ENCODE measurements at places on chromosomes 6 and 20.

DNA sequence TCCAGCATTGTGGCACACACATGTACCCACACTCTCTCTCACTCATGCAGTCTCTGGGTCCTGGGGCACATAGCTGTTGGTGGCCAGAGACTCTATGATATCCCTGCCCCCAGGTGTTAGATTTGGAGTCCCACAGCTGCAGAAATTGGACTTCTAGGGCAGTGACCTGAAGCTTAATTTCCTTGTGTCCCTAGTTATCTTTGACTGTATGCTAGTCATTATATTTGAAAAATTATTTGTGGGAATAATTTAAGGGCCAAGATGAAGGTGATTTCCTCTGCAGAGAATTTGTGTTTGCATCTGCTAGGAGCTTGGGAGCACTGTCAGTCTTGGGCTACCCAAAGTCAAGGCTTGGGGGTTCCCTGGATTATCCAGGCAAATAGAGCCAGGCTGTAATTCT, 50.1 kb downstream of the ZBTB9 start:
- DNase-seq, result no peak

- DNase-seq, result no peak
Measured at GRCh38 chr6:7879043-7879442, 31.5 kb downstream of the TXNDC5 start.

DNA sequence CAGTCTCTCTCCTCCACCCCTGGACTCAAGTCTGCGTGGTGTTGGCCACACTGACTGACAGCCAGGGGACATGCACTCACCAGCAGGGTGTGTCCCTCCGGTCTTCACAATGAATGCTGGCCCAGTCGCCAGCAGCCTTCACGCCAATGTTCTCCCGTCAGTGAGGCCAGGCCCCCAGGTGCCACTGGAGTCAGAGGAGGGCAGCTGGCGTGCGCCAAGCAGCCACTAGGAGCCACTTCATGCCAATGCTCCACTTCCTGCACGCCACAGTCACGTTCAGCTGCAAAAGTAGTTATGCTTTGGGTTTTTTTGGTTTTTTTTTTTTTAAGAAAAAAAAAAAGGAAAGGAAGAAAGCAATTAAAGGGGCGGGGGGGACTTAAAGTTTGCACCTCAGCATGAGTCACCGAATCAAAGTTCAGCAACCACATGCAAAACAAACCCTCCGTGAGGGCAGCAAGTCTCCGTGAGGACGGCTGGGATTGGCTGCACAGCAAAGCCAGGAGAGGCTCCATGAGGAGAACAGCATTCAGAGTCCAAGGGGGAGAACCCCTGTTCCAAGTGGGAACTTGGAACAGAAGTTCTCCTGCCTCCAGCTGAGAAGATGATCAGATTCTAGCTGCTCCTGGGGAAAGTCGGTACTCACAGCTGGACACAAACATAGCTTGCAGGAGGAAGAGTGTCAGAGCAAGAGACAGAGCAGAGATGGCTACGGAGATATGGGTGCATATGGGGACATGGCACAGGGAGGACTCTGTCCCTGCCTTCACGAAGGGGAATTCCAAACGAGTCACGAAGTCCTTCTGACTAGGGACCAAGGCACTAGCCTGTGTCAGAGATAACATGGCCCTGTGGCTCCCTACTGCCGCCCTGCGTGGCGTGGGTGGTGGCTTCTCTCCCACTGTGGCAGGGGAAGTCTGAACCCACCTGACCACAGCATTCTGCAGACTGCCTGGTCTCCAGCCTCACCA, at the start of gene ZC3H12D:
ZC3H12D (minus strand) TSS at position 282 of the 968 bp plus-strand sequence. CDS start 10,471 bp downstream, outside the sequence.
- DNase-seq, result peak; percentile 77

DNA sequence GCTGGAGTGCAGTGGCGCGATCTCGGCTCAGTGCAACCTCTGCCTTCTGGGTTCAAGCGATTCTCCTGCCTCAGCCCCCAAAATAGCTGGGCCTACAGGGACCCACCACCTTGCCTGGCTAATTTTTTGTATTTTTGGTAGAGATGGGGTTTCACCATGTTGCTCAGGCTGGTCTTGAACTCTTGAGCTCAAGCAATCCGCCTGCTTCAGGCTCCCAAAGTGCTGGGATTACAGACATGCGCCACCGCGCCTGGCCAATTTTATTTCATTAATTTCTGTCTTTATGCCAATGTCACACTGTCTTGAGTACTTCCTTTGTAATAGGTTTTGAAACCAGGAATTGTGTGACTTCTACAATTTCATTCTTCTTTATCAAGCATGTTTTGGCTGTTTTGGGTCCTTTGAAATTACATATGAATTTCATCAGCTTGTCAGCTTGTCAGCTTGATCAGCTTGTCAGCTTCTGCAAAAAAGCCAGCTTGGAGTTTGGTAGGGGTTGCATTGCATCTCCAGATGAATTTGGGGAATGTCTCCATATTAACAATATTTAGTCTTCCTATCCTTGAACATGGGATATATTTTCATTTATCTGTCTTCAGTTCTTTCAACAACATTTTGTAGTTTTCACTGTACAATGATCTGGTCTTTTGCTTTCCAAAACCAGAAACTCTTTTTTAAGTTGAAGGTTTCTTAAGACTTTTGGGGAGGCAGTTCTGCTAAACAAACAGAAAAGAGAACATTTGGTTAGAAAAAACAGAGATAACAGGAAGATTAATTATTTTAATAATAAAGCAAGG, 20.8 kb downstream of the ZFAND3 start:
- DNase-seq, result no peak

DNA sequence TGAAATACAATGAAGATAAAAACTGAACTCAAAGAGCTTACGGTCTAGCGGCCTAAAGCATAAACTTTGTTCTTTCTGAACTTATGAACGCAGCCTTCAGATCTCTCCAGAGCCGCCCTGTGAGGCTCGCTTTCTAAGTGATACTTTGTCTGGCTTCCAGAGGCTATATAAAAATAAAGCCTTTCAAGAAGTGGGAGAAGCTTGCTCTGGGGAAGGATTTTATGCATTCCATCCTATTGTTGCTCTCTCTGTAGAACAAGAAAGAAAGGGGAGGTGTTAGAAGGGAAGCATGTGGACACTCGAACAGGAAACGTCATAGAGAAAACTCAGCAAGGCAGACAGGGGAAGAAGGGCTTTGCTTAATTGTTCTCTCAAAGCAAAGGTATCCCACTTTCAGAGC, 77.0 kb downstream of the TBX18 start:
- no peak for DNase-seq

GRCh38 chr20:54573838-54574237, 98.4 kb downstream of the DOK5 start:
- no peak for DNase-seq

DNA sequence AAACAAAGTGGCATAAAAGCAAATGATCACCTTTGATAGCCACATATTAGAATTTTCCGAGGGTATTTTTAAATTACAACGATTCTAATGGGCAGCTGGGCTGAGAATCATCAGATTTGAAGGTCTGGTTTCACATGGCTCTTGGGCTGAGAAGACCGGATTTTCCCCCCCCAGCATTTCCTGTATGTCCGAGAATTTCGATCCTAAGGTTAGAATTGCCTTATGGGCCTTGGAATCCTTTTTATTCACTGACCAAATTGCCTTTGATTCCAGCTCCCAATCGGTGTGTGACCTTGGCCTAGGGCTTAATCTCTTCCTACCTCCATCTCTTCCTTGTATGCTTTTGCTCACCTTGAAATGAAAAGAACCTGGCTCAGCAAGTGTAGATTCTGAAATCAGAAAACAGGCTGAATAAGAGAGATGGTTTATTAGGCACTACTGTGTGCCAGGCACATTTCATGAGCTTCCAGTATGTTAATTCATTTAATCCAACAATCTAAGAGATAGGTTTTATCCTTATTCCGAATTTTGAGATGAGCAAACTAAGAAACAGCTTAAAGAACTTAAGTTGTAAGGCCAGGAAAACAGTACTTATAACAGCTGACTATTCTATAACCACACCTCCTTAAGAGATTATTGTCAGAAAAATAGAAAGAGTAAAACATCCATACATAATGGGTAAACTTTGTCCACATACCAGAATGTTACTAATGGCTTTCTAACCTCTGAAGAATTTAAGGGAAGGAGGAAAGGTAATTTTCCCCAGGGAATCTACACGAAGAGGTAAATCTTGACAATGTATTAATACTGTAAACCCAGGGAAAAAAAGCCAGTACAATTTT, 39.4 kb downstream of the HFE start:
- no peak for DNase-seq

GRCh38 chr6:34543421-34543820, 12.7 kb downstream of the SPDEF start:
- no peak for DNase-seq

DNA sequence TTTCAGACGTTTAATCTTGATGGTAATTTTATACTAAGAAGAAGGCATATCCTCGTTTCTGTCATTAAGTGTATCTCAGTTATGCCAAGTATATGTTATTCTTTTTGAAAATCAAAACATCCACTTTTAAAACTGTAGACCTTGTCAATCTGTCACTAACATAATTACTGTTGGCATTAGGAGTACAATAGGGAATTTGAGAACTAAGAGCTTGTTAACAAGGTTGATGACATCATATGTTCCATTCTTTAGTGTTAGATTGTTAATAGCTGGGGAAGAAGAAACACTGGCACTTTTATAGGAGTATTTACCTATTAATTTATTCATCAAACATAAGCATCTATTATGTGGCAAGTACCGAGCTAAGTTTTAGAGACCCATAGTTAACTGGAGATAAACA, 76.2 kb downstream of the MAP3K4 start:
- no peak for DNase-seq

- DNase-seq, result no peak
Measured at GRCh38 chr20:9253006-9253539, 184.2 kb downstream of the PLCB4 start.

- no peak for DNase-seq
Measured at GRCh38 chr6:110408901-110409300, 6.5 kb downstream of the DDO start.

DNA sequence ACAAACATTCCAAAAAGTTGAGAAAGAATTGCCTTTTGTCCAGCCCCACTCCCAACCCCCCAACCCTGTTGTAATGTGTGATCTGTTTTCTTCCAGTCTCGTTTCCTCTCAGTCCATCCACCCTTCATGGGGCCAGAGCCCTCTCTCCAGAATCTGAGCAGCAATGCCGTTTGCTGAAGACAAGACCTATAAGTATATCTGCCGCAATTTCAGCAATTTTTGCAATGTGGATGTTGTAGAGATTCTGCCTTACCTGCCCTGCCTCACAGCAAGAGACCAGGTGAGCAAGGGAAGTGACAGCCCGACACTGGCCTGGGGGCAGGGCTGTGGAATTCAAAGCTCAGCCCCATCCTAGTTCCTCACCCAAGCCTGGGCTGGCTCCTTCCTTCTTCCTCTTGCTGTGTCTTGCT, 7.8 kb downstream of the MAVS start:
- no peak for DNase-seq

DNA sequence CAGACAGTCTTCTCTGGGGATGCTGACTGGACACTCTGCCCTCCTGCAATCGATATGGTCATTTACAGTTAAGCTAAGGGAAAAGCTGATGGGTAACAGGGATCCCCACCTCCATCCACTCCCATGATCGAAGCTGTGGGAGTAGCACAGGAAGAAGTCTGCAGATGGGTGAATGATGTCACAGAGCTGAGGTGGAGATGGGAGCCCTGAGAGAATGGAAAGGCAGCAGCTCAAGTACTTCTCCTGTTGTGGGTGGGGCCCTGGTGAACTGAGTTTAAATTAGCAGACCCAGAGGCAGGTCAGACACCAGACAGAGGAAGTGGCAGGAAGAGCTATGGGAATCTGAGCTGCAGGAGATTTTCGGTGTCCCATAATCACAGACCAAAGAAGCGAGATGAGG, 29.0 kb downstream of the HDGFL1 start:
- no peak for DNase-seq

DNA sequence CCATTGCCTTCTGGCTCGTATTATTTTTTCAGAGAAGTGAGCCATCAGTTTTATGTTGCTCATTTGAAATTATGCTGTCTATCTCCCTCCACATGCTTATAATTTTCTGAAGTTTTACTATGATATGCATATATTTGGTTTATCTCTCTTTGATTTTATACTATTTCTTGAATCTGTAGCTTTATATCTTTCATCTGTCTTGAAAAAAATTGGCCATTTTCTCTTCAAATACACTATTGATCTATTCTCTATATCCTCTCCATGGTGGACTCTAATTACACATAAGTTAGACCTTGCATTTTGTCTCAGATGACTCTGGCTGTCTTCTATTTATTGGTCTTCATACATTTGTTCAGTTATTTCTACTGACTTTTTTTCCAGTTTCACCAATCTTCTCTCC, 13.7 kb upstream of the COL19A1 start:
- DNase-seq, result no peak

DNA sequence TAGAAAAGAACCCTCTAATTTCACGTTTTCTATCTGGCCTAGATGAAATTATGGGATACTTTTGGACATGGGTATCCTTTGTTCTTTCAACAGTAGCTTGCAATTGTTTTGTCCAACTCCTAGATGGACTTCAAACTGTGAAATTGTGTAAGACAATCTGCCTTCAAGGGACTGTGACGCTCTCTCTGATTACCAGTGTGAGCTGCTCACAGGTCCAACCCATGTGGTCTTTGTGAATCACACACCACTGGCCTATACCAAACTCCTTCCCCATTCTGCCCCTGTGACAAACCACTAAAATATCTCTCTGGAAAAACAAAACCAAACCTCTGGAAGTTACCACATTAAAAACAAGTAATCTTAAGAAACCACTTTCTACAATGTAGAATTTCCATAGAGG, 59.5 kb downstream of the NINL start:
- DNase-seq, result no peak

GRCh38 chr6:49453221-49453620, 9.8 kb downstream of the MMUT start:
- DNase-seq, result no peak

- DNase-seq, result no peak
Measured at GRCh38 chr6:71463061-71463460, 174.4 kb downstream of the OGFRL1 start.

DNA sequence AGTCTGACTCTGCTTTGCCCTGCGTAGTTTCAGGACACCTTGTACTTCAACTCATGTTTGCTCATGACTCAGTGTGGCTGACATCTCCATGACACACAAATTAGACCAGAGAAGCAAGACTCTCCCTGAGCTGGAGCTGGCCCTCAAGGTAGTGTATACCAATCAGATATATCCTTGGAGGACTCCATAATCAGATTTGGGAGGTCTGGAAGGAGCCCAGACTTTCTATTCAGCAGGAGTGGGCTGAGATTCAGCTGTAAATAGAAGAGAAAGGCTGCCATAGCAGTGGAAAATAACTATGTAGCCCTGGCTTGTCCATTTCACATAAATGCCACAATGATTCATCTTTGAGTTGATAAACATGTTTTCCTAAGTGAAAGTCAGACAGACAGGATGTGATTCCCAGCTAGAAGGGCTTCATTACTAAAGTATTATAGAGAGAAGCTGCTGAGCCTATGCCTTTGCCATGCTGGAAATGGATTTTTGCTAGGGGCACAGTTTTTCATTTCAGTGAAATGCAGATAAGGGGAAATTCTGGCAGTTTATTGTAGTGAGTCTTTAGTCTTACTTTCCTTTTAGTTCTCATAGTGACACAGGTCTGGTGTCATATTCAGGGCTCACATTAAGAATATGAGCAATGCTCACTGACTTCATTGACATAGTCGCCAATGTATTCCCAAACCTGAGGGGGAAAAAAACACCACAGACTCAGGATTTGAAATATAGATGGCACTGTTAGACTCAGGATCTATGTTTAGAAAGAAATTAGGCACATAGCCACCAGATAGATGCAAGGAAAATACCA, 95.3 kb downstream of the CLVS2 start:
- DNase-seq, result no peak
